ENCODE measurements at places on chromosomes 16 and 17.

DNA sequence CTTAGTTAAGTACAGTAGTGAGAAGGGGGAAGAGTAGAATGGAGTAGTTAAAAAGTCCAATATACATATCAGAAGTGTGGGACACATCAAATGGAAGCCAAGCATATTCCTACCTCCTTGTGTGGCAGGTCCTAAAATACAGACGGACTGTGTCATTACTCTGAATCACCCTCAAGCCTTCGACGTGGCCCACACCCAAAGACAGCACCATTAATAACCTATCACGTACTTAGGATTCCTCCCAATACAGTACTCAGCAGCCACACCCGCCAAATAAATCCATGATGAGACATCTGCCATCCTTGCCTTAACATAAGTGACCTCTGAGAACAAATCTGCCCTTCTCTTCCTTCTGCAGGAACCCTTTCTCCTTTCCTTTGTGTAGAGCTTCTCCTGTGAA lies 38.9 kb downstream of the UBE2G1 start:
- peak; percentile 49 for DNase-seq

DNA sequence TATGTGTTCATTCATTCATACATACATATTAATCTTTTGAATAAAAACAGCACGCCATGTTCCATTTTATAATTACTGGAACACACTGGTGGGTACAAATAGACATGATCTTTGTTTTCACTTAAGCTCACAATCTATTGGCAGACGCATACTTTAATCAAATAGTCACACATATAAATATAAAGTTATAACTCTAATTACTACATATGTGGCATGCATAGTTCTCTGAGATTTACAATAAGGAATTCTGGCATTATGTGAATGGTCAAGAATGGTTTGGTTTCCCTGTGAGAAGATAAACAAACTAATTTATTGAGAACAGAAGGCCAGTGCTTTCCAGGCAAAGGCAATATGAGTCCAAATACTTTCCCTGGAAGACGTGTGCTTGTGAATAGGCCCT lies 576.2 kb downstream of the CDH8 start:
- DNase-seq: no peak

GRCh38 chr16:78584991-78585390 lies 485.5 kb downstream of the WWOX start:
- no peak for DNase-seq

DNA sequence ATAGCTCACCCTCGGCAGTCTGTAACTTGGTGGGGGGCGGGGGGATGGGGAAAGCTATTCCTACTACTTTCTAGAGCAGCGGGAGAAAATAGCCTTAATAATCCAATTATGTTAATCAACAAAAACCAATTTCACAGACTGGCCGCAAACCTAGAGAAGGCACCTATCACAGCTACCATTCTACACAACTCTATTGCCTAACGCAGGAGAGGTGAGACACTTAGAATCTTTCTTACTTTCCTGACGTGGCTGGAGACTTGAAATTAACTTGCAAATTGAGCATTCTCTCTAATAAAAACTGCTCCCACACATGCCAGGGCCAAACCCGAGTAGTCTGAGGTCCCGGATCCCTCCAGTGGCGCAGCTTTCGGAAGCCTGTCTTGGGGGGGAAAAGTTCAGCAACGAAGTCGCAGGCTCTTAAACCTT lies 794 bp downstream of the SMG6 start:
- no peak for DNase-seq

- DNase-seq: no peak
These were observed 66.3 kb downstream of the LITAF start for GRCh38 chr16:11520442-11520841.

GRCh38 chr16:12291989-12292759 lies 315.6 kb downstream of the SNX29 start:
- DNase-seq: no peak

- DNase-seq: no peak
These were observed 37.9 kb downstream of the SOX8 start for GRCh38 chr16:1019231-1020090.

- no peak for DNase-seq
These were observed 761 bp downstream of the PDF start for GRCh38 chr16:69329369-69330285.

GRCh38 chr17:14019186-14019956 lies 49.9 kb upstream of the COX10 start:
- DNase-seq: no peak

DNA sequence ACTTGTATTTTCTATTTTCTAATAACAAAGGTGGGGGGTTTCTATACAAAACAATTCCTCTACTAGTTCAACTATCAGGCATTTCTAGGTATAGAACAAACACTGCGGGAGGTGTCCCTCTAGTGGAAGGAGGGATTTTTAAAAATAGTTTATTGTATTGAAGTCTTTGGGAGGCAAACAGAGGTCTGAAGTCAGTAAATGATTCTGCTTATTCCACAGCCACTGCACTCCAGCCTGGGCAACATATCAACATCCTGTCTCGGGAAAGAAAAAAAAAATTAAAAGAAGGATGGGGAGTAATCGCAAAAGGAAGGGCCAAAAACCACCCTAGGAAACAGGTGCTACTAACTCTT lies 648 bp upstream of the ERCC4 start:
- DNase-seq: no peak

- DNase-seq: no peak
These were observed 1308.4 kb downstream of the CDH8 start for GRCh38 chr16:60727851-60728250.

GRCh38 chr16:24972608-24973220 lies 42.5 kb downstream of the ARHGAP17 start:
- DNase-seq: no peak

- DNase-seq: no peak
These were observed 103.5 kb downstream of the STX8 start for GRCh38 chr17:9472094-9472493.

GRCh38 chr16:72785886-72786285 lies 262.0 kb downstream of the ZFHX3 start:
- no peak for DNase-seq

GRCh38 chr17:56943505-56944125 lies 17.2 kb downstream of the COIL start:
- DNase-seq: no peak

GRCh38 chr17:47172696-47173565 lies 16.2 kb downstream of the CDC27 start:
- no peak for DNase-seq

- DNase-seq: peak; percentile 46
These were observed 9.0 kb downstream of the STAT5B start for GRCh38 chr17:42266918-42267766.

- DNase-seq: no peak
These were observed 12.6 kb upstream of the CA10 start for GRCh38 chr17:52170963-52171572.

DNA sequence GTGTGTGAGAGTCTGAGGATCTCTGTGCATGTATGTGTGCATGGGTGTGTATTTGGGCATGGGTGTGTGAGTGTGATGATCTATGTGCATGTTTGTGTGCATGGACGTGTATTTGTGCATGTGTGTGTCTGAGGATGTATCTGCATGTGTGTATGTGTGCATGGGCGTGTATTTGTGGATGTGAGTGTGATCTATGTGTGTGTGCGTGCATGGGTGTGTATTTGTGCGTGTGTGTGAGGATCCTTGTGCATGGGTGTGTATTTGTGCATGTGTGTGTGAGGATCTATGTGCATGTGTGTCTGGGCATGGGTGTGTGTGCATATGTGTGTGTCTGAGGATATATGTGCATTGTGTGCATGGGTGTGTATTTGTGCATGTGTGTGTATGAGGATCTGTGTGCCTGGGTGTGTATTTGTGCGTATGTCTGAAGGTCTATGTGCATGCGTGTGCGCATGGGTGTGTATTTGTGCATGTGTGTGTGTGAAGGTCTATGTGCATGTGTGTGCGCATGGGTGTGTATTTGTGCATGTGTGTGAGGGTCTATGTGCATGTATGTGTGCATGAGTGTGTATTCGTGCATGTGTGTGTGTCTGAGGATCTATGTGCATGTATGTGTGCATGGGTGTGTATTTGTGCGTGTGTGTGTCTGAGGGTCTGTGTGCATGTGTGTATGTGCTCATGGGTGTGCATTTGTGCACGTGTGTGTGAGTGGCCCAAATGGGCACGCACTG lies 26.5 kb upstream of the ITGAX start:
- no peak for DNase-seq

- no peak for DNase-seq
These were observed 49.0 kb upstream of the ACSM2B start for GRCh38 chr16:20624882-20625807.

DNA sequence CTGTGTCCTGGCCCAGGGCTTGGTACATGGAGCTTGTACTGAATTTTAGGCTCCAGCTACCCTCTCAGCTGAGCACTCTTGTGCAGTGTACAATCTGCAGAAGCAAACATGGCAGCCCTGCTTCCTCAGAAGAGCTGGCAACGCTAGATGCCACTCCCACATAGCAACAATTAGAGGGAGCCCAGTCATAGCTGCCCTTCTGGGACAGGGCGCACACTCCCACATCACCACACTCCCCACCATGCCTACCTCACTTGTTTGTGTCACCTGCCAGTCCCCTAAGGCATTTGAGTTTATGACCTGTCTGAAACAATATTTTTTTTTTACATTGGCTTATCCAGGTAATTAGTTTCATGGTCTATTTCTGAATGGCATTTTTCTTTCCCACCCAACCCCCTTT lies 72.3 kb downstream of the C17orf67 start:
- DNase-seq: no peak

DNA sequence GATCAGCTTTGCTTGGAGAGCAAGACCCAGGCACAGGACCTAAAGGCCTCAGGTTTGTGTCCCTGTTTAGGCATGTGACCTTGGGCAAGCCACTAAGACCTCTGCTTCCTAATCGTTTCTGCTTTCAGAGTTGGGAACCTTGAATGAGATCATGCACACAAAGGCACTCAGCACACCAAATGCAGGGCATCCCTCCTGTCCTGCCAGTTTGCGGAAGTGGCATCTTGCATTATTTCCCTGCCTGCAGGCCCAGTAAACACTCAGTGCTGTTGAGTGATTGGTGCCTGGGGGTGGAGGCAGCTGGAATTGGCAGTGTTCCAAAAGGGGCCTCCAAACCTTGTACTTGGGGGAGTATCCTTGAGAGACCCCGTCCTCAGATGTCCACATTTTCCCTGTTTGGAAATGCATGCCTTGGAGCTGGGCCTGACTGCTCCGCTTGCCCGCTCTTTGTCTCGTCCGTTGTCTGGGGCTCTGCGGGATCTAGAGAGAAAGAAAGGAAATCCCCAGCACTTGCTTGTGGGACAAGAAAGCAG lies 28.7 kb downstream of the MRM1 start:
- no peak for DNase-seq

- DNase-seq: no peak
These were observed 49.4 kb downstream of the ENGASE start for GRCh38 chr17:79123988-79124387.

GRCh38 chr17:82437325-82437668 lies 13.3 kb downstream of the CYBC1 start:
- no peak for DNase-seq

DNA sequence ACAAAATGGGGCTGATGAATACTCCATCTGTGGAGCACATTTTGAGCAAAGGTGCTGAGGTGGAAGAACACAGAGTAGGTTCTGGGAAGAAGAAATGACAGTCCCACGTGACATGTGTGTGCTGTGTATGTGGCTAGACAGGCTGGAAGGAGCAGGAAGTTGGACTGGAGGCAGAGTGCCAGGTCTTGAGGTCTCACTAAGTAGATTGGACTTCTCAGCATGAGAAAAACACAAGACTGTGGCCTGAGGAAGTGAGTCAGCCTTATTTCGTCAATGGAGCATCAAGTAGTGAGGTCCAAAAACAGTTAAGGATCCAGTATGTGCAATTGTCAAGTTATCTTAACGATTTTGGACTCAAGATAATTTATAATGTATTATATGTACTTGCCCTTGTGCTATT lies 736.5 kb downstream of the KCNJ2 start:
- peak; percentile 31 for DNase-seq

DNA sequence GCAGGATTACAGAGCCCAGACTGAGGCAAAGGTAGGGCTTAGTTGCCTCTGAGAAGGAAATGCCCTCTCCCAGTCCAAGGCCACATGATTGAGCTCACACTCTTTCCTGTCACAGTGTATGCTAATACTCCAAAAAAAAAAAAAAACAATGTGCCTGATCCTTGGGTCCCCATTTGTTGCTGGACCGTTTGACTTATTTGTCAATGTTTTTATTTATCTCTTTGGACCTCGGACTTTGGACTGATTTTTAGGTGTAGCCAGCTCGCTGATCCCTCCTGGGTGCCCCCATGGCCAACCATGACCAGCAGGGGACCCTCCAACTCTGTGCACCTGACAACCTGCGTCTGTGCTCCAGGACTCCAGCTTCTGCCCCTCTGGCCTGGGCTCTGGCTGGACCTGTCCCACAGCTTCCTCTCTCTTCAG lies 622 bp upstream of the CCL16 start:
- DNase-seq: no peak

DNA sequence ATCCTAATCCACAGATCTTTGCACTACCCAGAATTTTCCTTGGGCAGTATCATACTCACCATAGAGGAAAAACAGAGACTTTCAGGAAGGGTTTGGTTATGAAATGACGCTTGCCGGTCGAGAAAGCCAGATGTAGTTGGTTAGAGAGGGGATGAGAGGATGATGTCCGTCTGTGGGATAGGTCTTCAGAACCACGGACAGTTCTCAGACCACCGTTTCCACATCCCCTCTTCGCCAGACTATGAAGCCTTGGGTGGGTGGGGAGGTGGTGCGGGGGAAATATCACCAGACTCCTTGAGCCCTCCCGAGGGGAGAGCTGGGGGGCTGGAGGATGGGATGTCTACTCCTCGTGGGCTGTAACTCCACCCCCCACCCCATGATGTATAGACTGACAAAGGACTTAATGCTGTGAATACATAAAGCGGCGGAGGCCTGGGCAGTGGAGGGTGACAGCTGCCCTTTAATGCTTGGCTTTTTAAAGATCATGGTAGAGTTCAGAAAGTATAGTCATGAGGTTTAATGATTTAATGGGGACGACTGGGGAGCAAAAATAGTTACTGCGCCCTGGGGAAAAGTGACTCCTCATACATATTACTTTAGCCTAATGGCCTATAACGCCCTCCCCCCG lies 96.6 kb downstream of the MRM1 start:
- DNase-seq: no peak

DNA sequence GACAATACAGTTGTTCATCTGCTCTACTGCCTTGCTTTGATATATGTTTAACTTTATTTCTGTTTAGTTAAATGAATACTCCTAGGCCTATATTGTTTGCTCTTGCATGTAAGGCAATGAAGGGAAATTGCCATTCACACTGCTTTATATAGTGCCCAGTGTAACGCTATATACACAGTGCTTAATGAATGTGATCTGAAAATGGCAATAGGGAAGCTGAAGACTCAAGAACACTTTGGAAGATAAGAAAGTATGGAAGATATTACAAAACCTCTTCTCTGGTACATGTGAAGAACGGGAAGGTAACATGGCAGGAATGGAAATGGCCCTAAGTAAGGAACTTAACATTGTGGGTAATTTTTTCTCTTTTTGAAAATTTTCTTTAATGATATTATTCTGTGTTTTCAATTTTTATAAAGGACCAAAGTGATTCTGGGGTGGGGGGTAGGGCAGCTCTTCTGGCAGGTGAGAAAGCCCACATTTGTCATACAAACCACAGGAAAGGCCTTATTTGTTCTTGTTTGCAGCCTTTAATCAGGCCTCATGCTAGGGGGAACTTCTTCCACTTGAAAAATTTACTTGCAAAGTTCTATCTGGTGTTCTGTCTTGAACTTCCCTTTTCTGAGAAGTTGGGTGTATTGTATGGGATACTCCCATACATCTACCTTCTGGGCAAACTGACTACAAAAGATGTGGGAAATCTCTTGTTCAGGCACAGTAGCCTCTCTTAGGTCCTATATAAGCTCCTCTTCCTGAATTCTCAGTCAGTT lies 100.8 kb upstream of the CORO6 start:
- DNase-seq: no peak

- no peak for DNase-seq
These were observed 28.6 kb downstream of the CLEC16A start for GRCh38 chr16:10972819-10973464.
